ENCODE measurements at places on chromosomes 5 and 9.

GRCh38 chr9:127626752-127627493, 14.8 kb downstream of the STXBP1 start:
- no peak for DNase-seq

GRCh38 chr5:66869347-66869746, 273.2 kb downstream of the MAST4 start:
- DNase-seq = no peak

DNA sequence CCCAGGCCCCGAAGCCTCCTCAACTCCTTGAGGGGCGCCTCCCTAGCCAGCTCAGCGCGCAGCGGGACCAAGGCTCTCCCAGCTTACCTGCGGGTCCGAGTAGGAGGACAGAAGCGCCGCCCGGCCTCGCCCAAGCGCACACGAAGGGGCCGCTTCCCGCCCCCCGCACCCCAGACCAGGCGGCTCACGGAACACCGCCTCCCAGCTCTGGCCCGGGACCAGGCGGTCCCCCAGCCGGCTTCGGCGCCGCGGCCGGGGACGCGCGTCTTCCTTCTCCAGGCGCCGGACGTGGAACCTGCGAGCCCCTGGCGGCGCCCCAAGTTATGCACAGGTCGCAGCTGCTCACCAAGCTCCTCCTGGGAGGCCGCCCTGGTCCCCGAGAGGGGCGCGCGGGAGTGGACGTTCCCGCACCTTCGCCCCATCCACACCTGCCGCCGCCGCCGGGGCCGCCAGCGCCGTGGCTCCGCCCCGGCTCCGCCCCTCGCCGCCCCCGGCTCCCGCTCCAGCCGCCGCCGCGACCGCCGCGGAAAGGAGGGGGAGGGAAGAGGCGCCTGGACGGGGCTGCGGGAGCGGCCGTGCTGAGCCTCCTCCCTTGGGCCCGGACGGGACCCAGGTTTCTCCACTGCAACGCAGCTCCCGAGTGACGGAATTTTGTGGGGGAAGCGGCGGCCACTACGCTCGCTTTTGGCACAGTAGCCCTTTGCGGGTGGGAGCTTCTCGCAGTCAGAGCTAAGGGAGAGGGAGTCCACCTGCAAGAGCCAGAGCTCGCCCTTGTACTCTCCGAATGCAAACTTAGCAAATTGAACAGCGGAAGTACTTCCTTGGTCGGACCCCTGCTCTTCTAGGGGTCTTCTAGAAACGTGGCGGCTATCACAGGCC, 77.5 kb upstream of the IFNE start:
- DNase-seq = peak; percentile 14

DNA sequence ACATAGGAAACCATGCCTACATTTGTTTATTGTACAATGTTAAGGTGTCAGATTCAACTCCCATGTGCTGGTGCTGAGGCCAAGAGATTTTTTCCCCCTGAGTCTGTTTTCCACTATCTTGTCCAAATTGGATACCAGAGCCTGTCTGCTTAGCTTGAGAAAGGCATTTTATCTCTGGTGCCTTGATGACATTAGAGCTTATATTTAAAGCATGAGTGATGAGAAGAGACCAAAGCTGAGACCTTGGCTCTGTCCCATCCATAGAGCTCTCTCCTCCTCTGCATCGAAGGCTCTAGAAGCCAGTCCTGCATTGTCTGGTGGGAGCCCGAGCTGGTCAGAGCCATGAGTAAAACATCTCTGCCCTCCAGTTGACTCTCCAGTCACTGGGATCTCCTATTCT, 10.4 kb upstream of the PPP2CA start:
- DNase-seq = no peak

DNA sequence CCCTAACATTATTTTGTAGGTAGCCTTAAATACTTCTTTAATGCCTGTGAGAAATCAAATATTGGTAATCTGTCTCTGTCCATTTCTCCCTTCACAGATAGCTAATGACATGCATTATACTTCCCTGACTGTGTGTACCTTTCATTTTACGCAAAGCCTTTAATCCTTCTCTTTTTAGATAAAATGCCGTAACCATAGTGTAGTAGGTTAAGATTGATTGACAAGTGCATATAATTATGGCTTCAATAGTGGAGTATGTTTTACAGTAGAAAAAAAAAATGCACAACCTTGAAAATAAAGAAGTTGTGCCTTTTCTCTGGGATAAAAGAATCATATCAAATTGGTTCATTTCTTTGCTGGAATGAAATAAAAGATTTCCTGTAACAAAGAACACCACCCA, 559.6 kb upstream of the GRAMD2B start:
- DNase-seq = no peak

- peak; percentile 71 for DNase-seq
These were observed 73.1 kb downstream of the STK10 start for GRCh38 chr5:172114875-172115422.

DNA sequence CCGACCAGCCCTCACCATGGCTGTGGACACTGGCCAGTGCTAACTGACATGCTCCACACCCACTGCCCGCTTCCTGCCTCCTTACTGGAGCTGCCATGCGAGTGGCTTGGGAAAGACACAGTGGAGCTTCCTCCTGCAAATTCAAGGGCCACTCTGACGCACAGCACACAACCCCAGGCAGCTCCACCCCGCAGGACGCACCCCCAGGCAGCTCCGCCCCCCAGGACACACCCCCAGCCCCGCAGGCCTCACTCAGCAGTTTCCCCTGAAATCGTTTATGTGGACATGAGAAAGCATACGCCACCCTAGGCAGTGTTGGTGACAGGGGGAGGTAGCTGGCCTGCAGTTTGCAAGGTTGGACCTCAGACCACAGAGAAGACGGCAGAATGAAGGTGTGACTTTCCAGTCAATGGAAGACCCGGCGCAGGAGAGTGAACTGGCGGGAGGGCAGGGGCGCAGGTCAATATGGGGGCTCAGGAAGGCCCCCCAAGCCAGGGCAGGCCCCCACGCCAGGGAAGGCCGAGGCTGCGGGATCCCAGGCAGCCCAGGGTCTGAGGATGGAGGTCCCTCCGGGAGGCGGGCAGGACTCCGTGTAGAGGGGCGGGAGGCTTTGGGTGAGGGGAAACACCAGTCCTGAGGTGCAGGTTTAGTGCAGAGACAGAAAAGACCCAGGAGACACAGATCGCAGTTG, 21.6 kb downstream of the LPCAT1 start:
- DNase-seq = no peak

DNA sequence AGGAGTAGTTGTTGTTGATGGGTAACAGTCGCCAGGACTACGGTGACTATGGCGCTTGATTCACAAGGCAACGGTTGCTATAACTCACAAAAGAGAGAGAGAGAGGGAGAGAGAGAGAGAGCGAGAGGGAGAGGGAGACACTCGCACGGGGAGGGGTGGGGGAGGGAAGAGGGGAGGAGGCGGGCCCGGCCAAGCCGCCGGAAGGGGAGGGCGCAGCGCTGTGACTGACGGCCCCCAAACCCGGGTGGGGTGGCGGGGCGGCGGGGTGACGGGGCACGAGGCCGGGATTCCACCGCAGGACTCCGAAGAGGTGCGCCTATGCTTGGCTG, at the start of gene RFX3:
Gene RFX3, minus strand, starts transcription at position 166 of the 329 bp plus-strand sequence. CDS start 130,413 bp downstream, outside the sequence.
- DNase-seq = peak; percentile 84
